GM13977 (cell line): ENCODE measurements at places on chromosomes 11 and 22.

DNA sequence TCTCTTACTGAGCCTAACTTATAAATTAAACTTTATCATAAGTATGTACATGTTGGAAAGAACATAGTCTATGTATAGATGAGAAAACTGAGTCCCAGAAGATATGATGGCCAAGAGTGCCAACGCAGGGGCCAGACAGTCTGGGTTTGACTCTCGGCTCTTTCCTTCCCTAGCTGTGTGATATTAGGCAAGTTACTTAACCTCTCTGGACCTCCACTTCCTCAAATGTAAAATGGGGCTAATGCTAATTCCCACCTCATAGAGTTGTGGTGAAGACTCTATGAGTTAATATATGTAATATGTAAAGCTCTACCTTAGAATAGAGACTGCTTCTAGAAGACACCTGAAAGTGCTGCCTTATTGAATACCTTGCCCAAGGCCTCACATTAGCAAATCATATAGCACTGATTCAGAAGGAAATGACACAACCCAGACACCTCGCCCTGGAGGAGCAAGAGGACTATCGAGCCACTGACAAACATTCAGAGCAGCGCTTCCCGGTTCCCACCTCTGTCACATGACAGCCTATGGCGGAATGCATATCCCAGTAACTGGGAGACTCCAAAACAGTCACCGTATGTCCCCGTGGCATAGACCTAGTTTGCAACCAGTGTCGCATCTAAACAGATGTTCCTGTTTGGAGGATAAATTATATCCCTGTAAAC lies 11.3 kb upstream of the CCDC86 start:
- no peak for DNase-seq

DNA sequence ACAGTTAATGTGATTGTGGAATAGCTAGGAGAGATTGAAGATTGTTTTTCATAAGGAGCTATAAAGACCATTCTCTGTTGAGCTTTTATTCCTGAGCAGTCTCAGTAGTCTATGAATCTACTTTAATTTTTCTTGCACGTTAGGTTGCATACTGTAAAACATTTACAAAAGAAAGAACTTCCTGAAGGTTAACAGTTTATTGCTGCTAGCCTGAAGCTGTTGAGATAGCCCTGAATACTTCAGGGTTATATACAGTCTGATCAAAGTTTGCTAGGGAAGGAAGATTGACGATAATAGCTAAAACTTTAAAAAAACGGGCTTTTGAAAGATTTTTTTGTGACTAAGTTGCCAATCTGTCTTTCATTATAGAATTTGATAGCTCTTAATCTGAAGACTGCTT lies 64.8 kb downstream of the PPP6R3 start:
- DNase-seq: no peak

DNA sequence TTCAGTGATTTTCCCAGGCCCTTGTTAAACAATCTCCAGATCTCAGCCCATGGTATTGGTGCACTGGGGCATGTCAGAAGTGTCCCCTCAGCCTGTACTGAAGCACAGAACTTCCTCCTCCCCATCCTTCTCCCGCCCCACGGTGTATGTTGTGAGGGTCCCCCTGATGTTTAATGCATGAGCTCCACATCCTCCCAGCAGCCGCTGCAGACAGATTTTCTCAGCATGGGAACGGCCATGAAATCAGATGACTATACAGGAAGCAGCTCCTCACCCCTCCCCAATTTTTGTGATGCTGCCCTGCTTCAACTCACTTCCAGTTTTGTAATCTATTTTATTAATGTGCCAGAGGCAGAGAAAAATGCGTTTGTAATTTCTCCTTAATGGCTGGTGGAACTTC lies 406.0 kb downstream of the MIAT start:
- DNase-seq: no peak

DNA sequence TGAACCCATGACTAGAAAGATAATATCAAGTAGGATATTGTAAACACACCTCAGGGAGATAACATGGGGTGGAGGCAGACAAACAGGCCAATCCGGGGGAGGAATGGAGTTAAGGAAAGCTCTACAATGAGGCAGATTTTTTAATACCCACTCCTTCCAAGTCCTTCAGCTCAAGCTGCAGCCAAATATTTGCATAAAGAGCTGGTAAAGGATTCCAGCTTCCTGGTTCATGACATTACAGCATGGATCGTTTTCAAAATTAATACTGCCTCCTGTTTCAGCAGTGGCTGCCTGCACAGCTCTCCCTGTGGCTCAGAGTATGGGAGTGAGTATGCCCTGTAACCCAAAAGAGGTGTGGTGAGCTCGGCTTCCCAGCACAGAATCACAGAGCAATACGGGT lies 5.1 kb downstream of the POU2AF3 start:
- no peak for DNase-seq

GRCh38 chr22:38707984-38708383 lies 2.2 kb downstream of the GTPBP1 start:
- DNase-seq: no peak

DNA sequence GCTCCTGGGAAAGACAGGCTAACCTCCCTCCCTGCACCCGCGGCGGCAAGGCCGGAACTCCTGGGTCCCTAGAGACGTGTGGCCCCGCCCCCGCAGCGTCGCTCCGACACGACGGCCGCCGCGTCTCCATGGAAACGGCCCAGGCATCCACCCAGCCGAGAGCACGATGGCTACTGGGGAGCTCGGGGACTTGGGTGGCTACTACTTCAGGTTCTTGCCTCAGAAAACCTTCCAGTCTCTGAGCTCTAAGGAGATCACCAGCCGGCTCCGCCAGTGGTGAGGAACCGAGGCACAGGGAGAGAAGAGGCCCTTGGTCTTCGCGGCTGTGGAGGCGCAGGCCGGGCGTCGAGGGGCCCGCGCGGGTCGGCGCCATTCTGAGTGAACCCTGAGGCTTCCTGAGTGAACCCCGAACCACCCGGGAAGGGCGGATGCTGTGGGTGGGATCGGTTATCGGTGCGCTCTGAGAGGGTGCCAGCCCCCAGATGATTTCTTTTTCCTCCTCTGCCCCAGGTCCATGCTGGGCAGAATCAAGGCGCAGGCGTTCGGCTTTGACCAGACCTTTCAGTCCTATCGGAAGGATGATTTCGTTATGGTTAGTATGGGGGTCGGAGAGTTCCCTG lies at the start of gene CFAP300:
TSS of gene CFAP300 (plus strand) at position 133 of the 620 bp plus-strand sequence. CDS start at position 167, 34 bp downstream.
- peak; percentile 60 for DNase-seq

- no peak for DNase-seq
Measured at GRCh38 chr11:46315783-46316563, 31.3 kb upstream of the DGKZ start.

- DNase-seq: no peak
Measured at GRCh38 chr11:85620256-85620655, 6.9 kb downstream of the DLG2 start.

GRCh38 chr11:30310623-30311022 lies 12.3 kb upstream of the ARL14EP start:
- DNase-seq: peak; percentile 27

DNA sequence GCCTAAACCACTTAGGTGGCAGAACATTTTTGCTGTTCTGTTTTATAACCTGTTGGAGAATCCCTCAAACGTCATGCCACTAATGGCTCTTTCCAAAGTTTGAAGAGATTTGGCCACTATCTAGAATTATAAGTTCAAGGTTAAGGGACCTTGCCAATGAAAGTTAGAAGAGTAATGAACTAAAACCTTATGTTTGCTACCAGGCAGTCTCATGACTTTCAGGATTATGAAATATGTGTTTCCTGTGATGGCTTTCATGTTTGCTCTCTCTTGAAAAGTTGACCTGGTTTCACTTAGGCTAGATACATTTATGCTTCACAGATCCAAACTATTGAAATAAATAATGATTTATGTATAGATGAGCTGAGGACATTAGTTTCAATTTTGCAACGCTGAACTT lies 340.0 kb downstream of the LRRC4C start:
- DNase-seq: peak; percentile 2
